ENCODE measurements at places on chromosomes 12 and 14.

DNA sequence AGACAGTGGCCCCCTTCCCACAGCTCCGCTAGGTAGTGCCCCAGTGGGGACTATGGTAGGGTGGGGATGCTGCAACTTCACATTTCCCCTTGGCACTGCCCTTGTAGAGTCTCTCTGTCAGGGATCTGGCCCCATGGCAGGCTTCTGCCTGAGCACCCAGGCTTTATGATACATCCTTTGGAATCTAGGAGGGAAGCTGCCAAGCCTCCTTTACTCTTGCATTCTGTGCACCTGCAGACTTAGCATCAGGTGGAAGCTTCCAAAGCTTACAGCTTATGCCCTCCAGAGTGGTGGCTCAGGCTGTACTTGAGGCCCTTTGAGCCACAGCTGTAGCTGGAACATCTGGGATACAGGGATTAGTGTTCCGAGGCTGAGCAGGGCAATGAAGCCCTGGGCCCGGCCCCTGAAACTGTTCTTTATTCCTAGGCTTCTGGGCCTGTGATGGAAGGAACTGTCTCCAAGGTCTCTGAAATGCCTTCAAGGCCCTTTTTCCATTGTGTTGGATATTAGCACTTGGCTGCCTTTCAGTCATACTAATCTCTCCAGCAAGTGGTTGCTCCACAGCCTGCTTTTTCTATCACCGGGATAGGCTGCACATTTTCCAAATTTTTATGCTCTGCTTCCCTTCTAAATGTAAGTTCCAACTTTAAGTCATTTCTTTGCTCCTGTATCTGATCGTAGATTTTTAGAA, 22.2 kb upstream of the OR6J1 start:
- no peak for DNase-seq

GRCh38 chr12:114679452-114679875, 4.5 kb downstream of the TBX3 start:
- DNase-seq = peak; percentile 68

- DNase-seq = no peak
Measured at GRCh38 chr12:7047306-7047705, 13.2 kb upstream of the C1S start.

DNA sequence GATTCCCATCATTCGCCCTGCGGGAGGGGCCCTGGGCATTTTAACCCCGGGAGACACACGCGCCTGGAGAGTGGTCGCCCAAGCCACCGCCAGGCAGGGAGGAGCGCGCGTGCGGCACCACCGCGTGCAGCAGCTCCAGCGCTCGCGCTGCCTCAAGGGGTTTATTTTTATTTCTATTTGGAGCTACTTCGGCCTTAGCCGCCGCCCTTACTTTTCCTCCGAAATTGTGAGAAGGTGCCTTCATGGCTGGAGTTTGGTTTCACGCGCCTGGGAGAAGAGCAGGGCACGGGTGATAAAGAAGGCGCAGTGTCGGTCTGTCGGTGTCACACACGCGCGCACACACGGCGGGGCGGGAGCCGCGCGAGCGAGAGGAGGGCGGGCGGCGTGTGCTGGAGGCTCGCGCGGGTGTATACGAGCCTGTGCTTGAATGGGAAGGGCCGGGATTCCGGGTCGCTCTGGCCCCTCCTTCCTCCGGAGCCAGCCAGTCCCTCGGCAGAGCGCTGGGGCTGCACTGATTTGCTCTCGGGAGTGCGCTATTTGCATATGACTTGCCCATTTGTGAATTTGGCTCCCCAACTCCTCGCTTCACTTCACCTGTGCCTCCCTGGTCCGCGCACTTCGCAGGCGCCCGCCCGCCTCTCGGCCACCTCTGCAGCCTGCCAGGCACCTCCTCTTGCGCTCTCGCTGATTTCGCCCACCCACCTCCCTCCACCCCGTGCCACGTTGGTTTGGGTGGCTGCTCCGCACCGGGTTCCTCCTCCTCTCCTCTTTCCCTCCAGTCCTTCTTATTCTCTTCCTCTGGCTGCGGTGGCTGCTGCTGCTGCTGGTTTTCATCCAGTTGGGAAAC, 932.3 kb downstream of the DIO2 start:
- peak; percentile 89 for DNase-seq

- peak; percentile 40 for DNase-seq
Measured at GRCh38 chr12:132711080-132711843, 620 bp downstream of the PGAM5 start.

GRCh38 chr14:51093371-51094281, 1.3 kb downstream of the TRIM9 start:
- DNase-seq = peak; percentile 9

GRCh38 chr12:103824845-103825244, 16.2 kb downstream of the NT5DC3 start:
- DNase-seq = no peak

DNA sequence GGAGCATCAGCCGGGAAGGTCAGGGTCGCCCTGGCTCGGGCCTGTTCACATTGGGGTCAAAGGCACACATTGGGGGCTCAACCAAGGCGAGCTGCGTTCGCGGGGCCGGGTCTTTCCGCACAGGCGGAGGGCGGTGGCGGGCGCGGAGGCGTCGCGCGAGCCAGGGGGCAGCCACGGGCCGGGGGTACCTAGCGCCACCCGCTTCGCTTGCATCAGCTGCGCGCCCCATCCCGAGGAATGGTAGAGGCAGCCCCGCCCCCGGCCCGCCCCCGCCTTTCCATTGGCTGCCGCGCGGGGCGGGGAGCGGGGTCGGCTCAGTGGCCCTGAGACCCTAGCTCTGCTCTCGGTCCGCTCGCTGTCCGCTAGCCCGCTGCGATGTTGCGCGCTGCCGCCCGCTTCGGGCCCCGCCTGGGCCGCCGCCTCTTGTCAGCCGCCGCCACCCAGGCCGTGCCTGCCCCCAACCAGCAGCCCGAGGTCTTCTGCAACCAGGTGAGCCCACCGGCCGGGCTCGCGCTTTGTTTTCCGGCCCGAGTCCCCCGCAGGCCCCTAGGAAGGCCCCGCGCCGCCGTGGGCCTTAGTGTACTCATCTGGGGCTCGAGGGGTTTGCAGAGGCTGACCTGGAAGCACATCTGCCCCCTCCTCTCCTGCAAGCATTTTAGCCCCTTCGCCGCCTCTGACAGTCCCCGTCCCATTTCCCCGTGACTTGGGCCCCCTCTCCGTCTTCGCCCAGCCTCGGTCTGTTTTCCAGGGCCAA, at the start of gene ALDH2:
Gene ALDH2, plus strand, starts transcription at position 326 of the 754 bp plus-strand sequence. Its CDS starts 50 bp downstream, at position 376.
- DNase-seq = no peak

- peak; percentile 45 for DNase-seq
Measured at GRCh38 chr12:24561411-24561871, 387.5 kb downstream of the BCAT1 start.

DNA sequence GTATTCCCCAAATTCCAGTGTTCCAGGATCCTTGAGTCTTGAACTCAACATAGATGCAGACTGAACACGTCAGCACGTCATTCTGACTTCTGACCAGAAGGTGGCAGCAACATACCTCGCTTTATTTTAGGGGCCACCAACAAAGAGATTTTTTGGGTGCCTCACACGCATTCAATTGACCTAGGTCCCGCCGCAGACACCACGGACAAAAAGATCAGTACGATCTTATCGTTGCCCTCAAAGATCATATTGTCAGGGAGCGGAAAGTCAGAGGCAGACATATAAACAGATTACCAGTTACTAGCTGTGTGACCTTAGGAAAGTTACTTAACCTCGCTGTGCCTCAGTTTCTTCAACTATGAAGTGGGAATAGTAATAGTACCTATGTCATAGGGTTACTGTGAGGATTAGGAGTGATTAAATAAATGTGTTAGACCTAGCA, 6.5 kb upstream of the PRPH start:
- DNase-seq = peak; percentile 44

DNA sequence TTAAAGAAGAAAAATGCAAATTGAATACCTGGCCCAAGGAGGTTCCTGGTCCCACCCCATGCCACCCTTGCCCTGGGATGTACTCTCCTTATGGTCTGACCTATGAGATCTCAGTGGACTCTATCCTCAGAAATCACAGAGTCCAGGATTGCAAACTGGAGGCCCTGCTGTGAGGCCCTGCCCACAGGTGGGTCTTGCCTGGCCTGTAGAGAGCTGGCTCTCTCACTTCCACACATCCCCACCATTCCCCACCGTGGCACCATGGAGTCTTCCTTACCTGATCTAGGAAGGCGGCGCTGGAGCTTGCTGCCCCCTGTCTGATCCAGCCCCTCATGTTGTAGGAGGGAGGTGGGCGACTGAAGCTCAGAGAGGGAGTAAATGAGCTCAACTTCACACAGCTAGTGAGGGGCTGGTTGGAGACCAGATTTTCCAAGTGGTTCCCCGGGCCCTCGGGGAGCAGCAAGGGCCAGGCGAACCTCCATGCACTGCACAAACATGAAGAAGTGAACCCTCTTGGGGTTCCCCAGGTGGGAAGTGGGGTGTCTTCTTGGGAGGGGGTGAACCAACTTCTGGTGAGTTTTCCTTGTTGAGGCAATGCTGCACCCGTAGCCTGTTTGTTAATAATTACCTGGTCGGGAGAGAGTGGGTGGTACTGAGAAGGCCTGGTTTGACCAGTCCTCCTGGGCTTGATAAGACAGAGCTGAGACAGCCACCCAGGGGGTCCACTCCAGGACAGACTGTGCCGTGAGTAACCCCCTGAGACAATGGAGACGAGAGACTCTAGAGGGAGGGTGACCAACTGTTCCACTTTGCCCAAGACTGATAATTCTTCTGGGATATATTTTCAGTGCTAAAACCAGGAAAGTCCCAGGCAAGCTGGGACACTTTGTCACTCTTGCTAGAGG, at the start of gene SERPINA4:
Gene SERPINA4, plus strand, starts transcription at position 692 of the 905 bp plus-strand sequence. CDS start 2,041 bp downstream, outside the sequence.
- no peak for DNase-seq

GRCh38 chr14:70916799-70917198, 9.5 kb downstream of the PCNX1 start:
- DNase-seq = no peak

DNA sequence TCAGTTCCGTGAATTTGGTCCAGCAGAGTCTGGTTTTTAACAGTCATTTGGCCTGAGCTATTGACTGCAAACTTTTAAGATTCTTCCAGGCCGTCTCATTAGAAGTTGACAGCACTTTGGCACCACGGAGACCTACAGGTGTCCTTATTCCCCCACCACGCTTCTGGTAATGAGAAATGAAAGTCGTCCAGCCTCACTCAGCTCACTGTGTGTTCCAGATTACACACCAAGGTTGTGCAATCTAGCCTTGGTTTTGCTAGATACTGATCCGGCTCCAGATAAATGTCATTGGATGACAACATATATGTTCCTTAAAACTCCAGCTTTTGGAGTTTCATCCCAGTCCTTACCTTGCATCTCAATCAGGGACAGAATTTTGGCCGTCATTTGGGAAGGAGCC, 210.4 kb downstream of the CHST11 start:
- DNase-seq = peak; percentile 75
